ENCODE measurements at places on chromosomes 1 and 21.

DNA sequence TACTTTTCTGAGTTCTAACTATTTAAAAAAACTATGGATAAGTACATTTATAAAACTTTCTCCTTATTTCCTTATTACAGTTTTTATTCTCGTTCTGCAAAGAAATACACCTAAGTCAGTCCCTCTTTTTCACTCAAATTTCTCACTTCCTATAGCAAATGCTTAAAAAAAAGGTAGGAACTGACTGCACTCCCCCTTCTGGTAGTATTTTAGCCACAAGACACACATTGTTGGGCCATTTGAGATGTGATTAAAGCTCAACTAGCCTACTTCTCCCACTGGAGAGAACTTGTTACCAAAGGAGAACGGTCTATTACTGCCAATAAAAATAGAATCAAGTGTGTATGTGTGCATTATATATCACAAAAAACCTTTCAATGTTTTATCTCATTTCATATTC lies 521.9 kb upstream of the PRMT6 start:
- no peak for DNase-seq

- DNase-seq: peak; percentile 66
Measured at GRCh38 chr1:182143825-182144645, 82.5 kb upstream of the ZNF648 start.

- DNase-seq: no peak
Measured at GRCh38 chr1:230708631-230709580, 5.0 kb downstream of the AGT start.

GRCh38 chr1:29548091-29548490 lies 311.8 kb downstream of the PTPRU start:
- no peak for DNase-seq

DNA sequence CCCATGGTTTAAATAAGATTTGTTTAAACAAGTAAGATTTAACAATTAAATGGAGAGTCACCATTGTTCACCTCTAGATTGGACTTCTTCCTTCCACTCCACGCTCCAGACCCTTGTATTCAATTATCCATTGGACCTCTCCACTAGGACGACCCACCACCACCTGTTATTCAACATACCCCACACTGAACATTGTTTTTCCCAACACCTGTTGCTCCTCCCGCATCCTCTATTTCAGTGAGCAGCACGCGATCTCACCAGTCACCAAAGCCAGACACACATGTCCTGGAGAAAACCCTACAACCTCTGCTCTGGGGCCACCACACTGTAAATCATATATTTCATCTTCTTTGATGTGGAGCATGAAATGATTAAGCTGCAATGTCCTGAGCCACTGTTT lies 28.6 kb downstream of the ATP8B2 start:
- DNase-seq: no peak

GRCh38 chr1:51960262-51960661 lies 30.2 kb downstream of the RAB3B start:
- DNase-seq: no peak

- DNase-seq: no peak
Measured at GRCh38 chr1:90104941-90105538, 110.1 kb downstream of the ZNF326 start.

DNA sequence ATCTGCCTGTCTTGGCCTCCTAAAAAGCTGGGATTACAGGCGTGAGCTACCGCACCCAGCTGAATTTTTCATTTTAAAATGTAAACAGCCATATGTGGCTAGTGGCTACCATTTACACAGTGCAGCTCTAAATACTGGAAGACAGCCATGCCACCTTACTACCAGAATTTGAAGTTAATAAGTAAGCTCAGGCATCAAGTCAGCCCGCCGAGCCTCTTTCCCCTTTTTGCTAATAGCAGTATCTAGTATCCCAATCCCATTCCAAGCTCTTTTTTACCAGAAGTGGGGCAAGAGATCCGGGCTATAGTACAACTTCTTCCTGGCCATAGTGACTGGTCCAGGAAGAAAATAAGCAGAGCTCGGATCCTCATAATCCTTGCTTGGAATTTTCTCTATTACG lies 15.1 kb downstream of the TAF13 start:
- no peak for DNase-seq

DNA sequence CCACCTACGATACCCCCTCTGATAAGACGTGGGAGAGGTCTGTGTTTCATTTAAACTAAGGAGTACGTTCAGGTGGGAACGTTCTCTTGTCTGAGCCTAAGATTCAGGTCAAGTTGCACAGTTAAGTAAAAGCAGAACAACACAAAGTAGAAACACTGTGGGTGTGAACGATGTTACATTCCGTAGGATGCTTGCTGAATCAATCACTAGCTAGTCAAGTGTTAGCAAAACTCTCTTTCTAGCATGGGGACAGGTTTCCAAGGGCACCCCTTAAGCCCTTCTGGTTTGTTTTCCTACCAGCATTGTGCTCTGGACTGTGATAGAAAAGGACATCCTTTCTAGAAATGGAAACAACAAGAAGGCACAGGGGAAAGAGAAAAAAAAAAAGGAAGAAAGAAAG lies 13.3 kb downstream of the C1orf162 start:
- no peak for DNase-seq

DNA sequence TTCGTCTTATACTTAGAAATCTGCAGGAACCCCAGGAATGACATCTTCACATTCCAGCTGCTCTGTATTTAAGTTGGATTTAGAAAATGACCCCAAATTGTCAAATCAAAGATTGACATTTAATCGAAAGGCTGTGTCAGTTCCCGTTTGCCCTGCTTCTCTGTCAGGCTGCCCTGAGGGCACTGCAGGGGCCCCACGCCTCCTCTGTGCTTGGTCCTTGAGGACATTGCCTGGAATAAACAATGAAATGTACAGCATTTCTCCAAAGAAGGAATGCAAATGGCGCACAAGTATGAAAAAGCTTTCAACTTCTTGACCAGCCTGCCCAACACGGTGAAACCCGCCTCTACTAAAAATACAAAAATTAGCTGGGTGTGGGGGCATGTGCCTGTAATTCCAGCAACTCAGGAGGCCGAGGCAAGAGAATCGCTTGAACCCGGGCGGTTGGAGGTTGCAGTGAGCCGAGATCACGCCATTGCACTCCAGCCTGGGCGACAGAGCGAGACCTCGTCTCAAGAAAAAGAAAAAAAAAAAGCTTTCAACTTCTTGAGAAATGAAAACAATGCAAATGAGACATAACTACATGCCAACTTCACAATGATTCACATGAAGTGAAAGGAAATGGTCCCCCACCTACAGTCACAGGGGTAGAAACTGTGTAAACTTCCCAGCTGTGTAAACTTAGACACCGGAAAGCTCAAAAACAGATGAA lies 3.0 kb downstream of the TMPRSS3 start:
- no peak for DNase-seq

- no peak for DNase-seq
Measured at GRCh38 chr21:34962586-34963222, 86.4 kb downstream of the RUNX1 start.

GRCh38 chr1:66752000-66752592 lies at the start of gene DYNLT5:
DYNLT5 (plus strand) TSS chr1:66752459; CDS start chr1:66754659, 2,200 bp downstream.
- DNase-seq: peak; percentile 86

DNA sequence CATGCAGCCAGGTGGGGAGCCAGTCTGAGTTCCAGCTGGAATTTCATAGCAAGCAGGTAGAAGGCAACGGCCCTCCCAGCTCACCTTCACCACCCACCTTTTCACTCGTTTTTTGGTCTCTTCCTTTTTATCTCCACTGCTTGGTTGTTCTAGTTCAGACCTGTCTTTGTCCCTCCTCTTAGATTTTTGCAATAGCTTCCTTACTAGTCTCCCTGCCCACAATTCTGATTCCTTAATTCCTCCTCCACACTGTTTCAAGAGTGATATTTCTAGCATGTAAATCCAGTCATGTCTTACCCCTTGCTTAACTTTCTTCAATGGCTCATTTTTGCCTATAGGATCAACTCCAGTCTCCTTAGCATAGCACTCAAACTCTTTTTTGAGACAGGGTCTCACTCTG lies 119.6 kb downstream of the TMEM53 start:
- DNase-seq: no peak

GRCh38 chr21:41768437-41769042 lies 1.7 kb upstream of the RIPK4 start:
- no peak for DNase-seq

- DNase-seq: no peak
Measured at GRCh38 chr1:189117072-189117770, 1360.4 kb downstream of the BRINP3 start.

DNA sequence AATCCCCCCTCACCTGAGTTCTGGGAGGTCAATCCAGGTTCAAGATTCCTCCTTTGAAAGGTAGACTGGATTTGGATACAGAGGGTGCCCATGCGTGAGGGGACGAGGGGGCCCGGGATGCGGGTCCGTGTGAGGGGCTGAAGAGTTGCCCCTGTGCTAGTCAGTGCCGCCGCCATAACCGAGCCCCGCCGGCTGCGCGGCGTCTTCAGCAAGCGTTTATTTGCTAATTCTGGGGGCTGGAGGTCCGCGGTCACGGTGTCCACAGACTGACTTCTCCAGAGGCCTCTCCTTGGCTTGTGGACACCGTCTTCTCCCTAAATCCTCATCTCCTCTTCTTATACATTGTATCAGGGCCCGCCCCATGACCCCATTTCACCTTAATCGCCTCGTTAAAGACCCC lies 20.9 kb upstream of the SAMD11 start:
- no peak for DNase-seq

GRCh38 chr1:177809819-177810218 lies 160.0 kb downstream of the SEC16B start:
- DNase-seq: no peak

DNA sequence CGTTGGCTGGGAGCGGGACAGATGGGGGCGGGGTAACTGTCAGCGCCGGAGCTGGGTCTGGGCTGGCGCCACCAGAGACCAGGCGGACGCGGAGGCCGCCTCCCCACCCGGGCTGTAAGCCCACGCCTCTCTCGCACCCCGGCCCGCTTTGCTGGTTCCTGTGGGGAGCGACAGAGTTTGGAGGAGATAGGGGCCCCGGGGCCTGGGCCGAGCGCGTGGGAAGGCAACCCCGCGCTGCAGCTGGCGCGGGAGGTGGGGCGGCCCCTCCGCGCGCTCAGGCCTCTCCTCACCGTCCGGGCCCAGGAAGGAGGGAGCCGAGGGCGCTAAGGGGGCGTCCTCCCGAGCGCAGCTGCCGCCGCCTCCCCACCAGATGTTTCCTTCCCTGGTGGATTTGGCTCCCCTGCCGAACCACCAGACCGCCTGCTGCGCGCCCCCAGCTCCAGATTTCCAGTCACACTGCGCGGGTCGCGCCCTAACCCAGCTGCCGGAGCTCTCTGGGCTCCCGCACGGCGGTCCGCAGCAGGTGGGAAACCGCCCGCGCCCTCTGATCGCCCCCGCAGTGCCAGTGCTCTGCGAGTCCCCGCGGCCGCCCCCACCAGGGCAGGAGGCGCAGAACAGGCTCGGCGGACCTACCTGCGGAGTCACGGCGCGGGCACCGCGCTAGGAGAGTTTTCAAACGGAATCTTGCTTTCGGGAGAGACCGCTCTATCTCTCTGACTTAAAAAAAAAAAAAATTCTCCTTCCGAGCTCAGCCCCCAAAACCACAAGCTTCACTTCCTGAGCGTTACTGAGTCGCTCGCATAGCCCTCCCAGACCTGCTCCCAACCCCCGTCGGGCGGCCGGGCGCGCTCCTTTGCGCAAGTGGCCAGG lies 1.1 kb downstream of the GFI1 start:
- peak; percentile 41 for DNase-seq

Measured in GDM1 (cell line).